Activated CD4-positive, alpha-beta T cell treated with anti-CD3 and anti-CD28 coated beads, Interleukin-10, Interleukin-2, amounts not matched to agents 100 ng/mL and 50 ng/mL, durations not matched to agents 16 hours and 8 hours (primary cell): ENCODE measurements at places on chromosomes 13 and 19.

DNA sequence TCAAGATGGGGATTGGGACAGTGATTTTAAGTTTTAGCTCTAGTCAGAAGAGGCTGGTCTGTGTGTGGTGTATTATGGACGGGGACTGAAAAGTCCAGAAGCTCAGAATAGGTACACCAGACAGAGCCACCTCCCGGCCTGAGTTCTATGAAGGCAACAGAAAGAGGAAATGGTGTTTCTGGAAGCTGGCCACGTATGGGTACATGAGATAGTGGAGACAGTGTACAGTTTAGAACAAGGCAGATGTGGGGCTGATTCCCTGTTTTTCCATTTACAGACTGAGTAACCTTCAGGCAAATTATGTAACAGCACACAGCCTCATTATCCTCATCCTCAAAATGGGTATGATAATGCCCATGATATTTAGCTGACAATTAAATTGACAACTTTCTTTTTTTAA, 1.3 kb downstream of the ZNF175 start:
- DNase-seq = no peak

GRCh38 chr13:71610876-71611275, 256.1 kb downstream of the DACH1 start:
- DNase-seq = peak; percentile 40

DNA sequence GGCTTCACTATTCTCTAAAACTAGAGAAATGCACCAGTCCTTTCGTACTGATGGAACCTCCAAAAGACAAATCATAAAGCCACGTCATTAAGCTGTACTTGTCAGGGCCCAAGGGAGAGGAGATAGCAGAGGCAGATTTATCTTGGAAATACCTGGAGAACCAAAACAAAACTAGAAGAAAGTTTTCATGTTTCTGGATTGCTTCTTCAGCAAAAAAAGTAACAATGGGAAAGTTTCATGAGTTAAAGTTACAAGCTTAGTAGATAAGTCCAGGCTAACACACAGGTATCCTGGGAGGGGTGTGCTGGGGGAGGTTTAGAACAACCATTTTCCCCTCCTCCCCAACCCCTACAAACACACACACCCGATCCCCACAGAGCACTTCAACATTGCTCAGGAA, 21.6 kb downstream of the RANBP3 start:
- DNase-seq = no peak

DNA sequence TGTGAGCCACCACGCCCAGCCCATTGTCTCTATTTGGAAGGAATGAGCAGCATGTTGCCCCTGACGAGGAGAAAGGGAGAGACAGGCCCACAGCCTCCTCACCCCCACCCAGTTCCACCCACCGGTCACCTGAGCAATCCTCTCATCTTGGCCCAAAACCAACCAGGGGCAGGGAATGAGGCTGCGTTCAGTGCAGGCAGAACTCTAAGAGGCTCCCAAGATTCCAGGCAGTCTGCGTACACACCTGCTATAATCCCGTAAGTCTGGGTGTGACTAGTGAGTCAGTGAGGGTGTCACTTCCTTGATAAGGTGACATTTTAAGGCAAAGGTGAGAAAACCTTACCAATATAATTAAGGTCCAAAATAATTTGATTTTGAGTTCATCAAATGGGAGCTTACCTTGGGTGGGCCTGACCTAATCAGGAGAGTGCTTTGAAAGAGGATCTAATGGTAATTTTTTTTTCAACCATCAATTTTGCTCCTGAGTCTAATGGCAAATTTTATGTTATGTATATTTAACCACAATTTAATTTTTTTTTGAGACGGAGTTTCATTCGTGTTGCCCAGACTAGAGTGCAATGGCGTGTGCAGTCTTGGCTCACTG, 26.9 kb upstream of the KLF2 start:
- no peak for DNase-seq

- DNase-seq = no peak
Measured at GRCh38 chr19:688214-688613, 7.0 kb downstream of the PRSS57 start.

- DNase-seq = no peak
Measured at GRCh38 chr13:20366056-20366455, 133.9 kb upstream of the GJB6 start.

DNA sequence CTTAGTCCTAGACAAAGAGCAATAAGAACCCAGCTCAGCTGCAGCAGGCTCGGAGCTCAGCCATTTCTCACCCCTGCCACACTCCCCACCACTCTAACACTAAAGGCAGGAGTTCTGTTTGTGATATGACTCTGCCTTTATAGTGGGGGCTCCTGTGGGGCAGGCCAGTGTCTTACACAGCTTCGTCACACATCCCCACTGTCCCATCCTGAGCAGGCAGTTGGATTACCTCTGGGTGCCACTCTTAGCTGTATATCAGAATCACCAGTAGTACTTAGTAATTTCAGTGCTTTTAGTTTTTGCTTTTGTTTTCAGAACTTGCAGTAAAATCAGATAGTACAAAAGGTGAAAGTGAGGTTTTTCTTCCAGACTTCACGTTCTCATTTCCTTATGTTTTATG, 16.8 kb downstream of the SAMD4B start:
- DNase-seq = no peak

GRCh38 chr19:10118960-10119359, 739 bp downstream of the EIF3G start:
- no peak for DNase-seq

DNA sequence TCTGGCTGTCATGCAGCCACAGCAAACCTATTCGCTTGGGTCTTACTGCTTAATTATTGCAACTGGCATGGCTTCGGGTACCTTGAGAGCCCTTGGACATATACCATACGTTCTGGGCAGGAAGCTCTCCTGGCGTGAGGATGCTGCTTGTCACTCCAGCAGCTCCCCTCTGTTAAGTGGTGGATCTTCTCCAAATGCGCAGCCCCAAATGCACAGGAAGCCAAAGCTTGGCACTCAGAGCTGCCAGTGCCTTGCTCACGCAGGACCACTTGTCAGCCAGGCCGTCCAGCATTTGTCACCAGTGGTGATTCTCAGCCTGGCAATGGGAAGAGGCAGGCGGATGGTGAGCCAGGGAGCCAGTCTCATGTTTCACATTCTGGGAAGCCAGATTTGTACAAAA, 158.6 kb downstream of the KATNAL1 start:
- no peak for DNase-seq

DNA sequence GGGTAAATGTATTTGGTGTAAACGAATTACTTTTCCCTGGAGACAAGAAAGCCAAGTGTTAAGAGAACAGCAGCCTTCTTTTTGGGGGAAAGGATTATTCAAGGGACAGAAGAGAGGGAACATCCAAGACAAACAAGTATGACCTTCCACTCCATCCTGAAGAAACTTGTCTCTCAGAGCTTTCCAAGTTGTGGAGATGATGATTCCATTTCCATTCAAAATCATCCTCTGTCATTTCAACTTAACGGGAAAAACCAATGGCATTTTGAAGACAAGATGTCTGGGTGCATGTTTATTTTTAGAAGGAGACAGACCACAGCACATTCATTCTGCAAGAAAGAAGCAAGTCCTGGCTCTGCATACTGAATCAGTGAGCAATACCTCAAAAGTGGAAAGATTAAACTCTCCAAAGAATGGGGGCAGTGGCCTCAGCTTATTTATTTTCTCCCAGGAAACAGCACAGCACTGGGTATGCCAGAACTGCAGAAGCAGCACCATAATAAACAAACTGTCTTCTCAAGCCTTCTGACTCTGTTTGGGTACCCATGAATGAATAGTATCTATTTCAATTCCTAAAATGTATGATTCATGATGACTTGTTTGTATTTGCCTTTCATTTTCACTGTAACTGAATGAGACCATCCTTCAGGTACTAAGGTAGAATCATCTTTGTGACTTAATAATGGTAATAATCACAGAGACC, 541.0 kb downstream of the RFC3 start:
- DNase-seq = no peak

GRCh38 chr13:30045916-30046704, 195.7 kb upstream of the UBL3 start:
- DNase-seq = no peak

DNA sequence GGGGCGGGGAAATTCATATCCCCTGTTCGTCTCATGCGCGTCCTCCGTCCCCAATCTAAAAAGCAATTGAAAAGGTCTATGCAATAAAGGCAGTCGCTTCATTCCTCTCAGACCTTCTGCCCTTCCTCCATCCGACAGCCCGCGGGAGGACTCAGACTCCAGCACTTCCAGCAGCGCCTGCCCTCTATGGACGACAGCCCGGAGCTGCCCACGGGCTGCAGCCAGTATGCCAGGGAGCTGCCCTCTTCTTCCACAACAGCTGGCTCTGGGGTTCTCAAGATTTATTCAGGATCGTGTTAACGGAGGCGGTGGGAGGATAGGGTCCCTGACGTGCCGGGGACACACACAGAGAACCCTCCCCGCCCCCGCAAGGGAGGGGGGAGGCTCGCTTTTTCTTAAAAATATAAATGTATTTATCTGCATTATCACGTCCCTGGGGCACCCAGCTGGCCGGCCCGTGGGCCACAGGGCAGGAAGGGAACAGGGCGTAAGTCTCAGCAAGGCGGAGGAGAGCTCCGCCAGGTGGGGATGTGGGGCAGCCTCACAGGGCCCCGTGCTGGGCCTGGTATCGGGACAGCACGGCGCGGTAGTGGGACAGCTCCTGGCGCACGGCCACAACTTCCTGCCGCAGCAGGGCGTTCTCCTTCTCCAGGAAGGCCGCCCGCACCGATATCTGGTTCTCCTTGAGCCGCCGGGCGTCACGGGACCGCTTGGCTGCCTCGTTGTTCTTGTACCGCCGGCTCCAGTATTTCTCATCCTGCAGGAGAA, 6.7 kb downstream of the DBP start:
- no peak for DNase-seq

DNA sequence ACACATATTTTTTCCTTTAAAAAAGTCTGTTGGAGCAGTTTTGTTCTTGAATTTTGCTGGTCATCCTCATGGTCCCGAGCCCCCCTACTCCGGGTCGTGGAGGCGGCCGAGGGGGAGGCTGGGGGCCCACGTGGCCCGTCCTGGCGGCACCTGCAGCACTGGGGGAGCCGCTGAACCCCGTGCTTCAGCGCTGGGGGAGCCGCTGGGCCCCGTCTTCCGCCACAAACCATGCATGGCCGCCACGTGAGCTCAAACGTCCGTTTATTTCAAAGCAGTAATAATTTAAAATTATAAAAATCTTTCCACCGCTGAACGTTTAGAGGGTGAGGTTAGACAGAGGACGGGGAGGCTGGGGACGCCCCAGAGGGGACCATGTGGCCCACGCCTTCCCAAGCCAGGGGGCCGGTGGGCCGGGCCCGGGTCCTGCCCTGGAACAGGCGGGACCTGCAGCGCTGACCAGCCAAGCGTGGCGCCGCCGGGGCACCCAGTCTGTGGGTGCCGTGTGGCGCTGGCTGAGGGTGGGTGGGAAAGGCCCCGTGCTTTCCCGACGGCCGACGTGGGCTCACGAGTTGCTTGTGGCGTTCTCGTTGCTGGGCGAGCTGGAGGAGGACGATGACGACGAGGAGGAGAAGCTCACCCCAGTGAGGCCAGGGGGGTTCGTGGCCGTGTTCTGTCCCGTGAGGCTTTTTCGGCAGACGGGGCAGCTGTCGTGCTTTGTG, 8.0 kb downstream of the FGF22 start:
- DNase-seq = no peak

DNA sequence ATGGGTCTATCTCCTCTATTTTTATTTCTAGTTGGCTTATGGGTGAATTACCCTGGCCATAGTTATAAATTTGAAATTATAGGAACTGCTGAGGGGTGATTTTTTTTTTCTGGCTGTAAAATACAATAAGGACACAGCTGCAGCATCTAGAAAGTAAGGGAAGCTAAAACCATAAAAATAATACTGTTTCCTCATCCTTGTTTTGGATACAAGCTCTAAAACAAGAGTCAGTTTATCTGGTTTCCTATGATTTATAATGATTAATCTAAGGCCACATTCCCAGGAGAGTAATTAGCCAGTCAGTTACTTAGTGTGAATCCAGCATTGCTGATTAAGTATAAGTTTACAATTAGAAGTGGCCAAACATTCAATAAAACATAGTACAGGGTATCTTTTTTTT, 219.1 kb upstream of the NBEA start:
- no peak for DNase-seq

GRCh38 chr19:39631178-39631577, 24.5 kb upstream of the LGALS16 start:
- DNase-seq = no peak

DNA sequence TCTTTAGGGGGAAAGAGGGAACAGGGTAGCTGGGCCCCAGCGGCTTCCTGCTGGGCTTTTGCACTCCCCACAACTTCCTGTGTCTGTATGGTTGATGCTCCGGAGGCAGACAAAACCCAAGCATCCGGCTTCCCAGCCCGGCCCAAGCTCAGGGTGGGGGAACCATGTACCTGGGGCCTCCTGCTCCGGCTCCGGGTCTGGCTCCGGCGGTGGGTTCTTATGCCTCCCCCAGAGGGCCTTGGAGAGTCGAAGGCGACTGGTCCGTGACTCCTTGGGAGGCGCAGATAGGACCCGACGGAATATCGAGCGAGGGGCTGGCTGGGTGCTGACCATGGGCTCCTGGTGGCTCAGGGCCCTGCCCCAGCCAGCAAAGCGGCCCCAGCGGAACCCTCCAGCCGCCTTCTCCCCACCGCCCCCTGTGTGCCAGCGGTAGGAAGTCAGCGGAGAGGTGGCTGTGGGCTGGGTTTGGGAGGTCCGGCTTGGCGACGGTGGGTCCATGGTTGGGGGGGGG, 428 bp downstream of the RASAL3 start:
- peak; percentile 91 for DNase-seq

- DNase-seq = peak; percentile 61
Measured at GRCh38 chr13:51619614-51620013, 35.4 kb downstream of the WDFY2 start.

GRCh38 chr19:46946611-46947238, 72.9 kb upstream of the NPAS1 start:
- DNase-seq = no peak

GRCh38 chr13:33763021-33763420, 54.9 kb upstream of the RFC3 start:
- peak; percentile 33 for DNase-seq

- DNase-seq = peak; percentile 62
Measured at GRCh38 chr19:17473041-17473440, 2.7 kb downstream of the SLC27A1 start.

DNA sequence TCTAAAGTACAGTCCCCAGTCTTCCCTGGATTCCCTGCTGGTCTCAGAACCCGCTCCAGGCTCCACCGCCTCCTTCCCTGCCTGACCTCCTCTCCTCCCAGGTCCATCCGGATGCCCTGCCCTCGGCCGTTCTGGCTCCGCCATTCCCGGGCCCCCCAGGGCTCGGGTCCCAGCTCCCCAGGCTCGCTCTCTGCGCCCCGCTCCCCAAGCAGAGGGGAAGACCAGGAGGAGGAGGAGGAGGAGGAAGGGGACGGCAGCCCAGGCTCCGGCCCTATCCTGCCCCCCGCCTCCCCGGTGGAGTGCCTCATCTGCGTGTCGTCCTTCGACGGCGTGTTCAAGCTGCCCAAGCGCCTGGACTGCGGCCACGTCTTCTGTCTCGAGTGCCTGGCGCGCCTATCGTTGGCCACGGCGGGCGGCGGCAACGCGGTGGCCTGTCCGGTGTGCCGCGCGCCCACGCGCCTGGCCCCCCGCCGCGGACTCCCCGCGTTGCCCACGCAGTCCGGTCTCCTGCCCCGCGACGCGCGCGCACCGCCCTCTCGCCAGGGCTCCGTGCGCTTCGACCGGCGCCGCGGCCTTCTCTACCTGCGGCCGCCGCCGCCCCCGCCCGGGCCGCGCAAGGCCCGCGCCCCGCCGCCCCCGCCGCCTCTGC, 647 bp downstream of the RNF225 start:
- DNase-seq = peak; percentile 40

- DNase-seq = no peak
Measured at GRCh38 chr13:31020996-31021395, 88.5 kb downstream of the TEX26 start.

- DNase-seq = no peak
Measured at GRCh38 chr13:64007339-64007738, 2591.7 kb upstream of the PCDH20 start.

GRCh38 chr19:4144666-4145249, 8.7 kb upstream of the CREB3L3 start:
- DNase-seq = no peak
